ENCODE measurements at places on chromosomes 11 and 22. TPM values are rescaled to one million over a fixed set of nuclear protein-coding genes. Genes with fewer than 3 reads are reported as not detected.
A peak's percentile ranks its signal among the peaks of the same experiment; 100 is the strongest.

GRCh38 chr11:72634016-72634415 is 40.2 kb downstream of the PDE2A start:
- no peak for DNase-seq

GRCh38 chr11:45481026-45481425 is 184.4 kb downstream of the CHST1 start:
- no peak for DNase-seq

GRCh38 chr11:27266125-27266524 is 96.9 kb downstream of the CCDC34 start:
- DNase-seq: no peak

GRCh38 chr11:120750647-120751549 is 239.3 kb downstream of the GRIK4 start:
- no peak for DNase-seq

DNA sequence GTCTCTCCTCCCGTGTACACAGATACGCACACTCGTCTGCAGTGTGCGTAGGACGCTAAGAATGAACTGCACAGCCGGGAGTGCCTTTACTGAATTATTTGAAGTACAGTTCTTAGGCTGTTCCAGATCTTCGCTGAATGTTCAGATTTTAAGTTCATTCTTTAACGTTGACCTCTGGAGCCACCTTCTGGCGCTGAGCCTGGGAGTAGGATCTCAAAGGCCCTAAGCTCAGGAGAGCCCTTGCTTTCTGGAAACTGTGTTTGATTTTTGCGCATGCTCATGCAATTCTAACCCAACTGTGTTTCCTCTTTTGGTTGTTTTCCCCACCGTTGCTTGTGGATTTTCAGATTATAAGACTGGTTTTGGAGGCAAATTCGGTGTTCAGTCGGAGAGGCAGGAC is 22.8 kb downstream of the CTTN start:
- no peak for DNase-seq

- DNase-seq: no peak
Observed at GRCh38 chr11:35523331-35523768, 2.1 kb downstream of the PAMR1 start.

DNA sequence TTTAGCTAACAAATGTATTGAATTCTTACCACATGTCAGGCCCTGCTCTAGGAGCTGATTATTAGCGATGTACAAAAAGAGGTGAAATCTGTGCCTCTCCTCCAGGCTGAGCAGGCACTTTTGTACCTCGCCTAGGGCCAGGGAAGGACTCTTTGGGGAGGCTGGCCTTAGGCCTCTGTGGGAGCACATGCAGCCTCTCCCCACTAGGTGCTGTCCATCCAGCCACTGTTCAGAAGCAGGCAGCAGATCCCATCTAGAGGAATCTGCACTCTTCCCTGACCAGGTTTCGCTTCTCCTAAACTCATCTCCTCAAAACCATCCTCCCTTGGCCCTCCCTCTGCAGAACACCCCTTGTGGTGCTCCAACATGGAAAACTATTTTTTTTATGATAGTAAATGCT is 51.9 kb upstream of the WT1 start:
- no peak for DNase-seq

GRCh38 chr11:6156628-6157359 is 13.3 kb downstream of the OR52B2 start:
- DNase-seq: no peak

DNA sequence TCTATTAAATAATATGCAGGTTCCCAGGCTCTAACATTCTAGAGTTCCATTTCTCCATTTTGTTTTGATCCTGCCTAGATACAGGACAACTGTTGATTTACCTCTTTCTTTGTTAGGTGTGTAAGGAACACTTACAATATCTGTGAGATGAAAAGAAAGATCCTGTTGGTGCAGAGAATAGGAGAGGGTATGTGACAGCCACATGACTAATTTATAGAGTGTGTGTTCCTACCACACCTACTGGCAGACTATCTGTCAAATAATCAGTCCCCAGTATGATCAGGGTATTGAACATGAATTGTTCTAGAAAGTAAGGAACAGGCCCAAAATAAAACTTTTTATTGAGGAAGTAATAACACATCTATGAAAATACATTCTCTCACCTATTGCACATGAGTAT is 10.2 kb downstream of the MMP10 start:
- DNase-seq: no peak

- DNase-seq: no peak
Observed at GRCh38 chr11:10454878-10455631, at the start of gene AMPD3. TSS of gene AMPD3 (plus strand) at chr11:10455264. CDS start at chr11:10461520, 6,256 bp downstream.

- DNase-seq: no peak
Observed at GRCh38 chr11:14894657-14895598, 2.9 kb upstream of the CYP2R1 start.

DNA sequence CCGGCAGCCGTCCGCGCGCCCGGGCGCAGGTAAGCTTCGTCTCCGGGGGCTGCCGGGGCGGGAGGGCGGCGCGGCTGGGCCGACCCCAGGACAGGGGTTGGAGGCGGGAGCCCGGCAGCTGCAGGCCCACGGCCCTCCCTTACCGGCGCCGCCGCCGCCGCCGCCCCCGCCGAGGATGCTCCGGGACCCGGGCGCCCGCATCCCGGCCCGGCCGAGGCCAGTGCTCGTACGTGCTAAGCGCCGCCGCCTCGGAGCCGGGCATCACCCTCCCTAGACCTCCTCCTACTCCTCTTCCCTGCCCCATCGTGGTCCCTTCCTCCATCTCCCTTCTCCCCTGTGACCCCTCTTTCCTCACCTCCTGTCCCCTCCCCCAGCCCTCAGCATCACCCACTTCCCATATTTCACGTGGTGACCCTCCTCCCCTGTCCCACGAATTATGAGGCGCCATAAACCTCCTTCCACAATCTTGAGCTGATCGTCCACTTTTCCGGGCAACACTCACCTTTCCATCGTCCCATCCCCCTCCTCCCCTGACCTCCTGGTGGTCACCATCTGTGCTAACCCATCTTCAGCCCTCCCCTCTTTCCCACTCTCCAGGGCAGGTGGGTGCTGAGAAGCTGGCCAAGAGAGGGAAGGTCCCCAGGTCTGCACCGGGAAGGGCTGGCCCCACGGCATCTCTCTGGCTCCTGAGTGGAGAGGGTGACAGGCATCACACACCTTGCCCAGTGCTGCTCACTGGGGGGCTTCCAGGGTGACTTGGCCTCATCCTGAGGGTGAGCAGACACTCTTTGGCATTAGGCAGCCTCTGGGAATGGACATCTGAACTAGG is 612 bp downstream of the ASPHD2 start:
- DNase-seq: no peak

DNA sequence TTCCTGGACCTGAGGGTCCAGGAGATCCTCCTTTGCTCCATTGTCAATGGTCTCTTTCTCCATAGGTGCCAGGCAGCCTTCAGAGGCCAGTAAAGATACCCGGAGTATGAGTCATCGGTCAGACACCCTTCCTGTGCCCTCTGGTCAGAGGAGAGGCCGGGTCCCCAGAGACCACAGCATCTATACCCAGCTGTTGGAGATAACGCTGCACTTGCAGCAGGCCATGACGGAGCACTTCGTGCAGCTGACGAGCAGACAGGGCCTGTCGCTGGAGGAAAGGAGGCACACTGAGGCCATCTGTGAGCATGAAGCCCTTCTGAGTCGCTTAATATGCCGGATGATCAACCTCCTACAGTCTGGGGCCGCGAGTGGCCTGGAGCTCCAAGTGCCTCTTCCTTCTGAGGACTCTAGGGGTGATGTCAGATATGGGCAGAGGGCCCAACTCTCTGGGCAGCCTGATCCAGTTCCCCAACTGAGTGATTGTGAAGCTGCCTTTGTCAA is at the start of gene ACCSL:
TSS of gene ACCSL (plus strand) at position 51 of the 501 bp plus-strand sequence. CDS start at position 107, 56 bp downstream.
- DNase-seq: no peak

- DNase-seq: no peak
Observed at GRCh38 chr11:24932110-24933000, 435.5 kb downstream of the LUZP2 start.

- peak; percentile 47 for DNase-seq
Observed at GRCh38 chr11:75576499-75576918, 14.5 kb downstream of the SERPINH1 start.

DNA sequence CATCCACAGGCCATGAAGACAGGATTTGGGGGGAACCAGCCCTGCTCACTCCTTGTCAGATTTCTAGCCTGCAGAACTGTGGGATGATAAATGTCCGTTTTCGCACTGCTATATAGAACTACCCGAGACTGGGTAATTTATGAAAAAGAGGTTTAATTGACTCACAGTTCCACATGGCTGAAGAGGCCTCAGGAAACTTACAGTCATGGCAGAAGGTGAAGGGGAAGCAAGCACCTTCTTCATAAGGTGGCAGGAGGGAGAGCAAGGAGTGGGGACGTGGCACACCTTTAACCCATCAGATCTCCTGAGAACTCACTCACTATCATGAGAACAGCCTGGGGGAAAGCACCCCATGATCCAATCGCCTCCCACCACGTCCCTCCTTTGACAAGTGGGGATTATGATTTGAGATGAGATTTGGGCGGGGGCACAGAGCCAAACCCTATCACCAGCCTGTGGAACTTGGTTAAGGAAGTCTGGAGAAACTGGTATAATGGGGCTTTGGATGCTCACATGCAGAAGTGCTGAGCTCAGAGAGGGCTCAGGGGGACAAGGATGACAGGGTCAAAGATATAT is 50.7 kb downstream of the MYEOV start:
- DNase-seq: no peak

- no peak for DNase-seq
Observed at GRCh38 chr11:71198141-71198822, 54.1 kb downstream of the SHANK2 start.

DNA sequence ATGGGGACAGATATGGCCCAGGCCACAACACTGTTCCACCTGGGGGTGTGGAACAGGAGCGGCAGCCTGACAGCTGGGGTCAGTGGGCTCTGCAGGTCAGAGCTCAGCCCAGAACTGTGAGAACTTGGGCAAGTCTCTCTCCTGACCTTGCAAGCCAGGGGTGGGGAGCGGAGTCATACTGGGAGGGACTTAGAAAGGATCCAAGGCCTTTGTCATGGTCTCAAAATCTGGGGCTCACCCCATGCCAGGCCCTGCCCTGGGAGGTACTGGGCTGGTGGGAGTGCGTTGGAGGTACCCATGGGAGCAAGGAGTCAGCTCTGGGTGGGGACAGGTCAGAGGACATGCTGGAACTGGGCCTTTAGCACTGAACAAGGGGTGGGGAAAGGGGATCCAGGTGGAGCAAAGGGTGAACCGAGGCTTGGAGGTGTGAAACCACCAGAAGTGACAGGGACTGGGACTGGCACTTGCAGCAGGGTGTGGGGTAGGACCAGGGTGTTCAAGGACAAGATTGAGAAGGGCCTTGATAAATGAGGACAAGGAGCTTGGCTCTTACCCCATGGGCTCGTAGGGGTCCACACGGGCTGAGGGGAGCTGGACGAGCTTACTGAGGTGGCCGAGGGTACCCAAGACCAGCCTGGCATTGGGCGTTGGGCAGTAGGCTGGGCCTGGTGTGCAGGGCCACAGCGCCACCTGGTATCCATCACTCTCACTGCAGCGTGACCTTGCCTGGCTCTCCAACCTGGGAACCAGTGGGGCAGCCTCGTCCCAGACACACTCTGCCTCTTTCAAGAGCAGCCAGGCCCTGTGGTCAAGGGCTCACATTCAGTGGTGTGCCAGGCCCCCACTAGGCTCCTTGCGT is 7.4 kb upstream of the PMM1 start:
- DNase-seq: peak; percentile 33

DNA sequence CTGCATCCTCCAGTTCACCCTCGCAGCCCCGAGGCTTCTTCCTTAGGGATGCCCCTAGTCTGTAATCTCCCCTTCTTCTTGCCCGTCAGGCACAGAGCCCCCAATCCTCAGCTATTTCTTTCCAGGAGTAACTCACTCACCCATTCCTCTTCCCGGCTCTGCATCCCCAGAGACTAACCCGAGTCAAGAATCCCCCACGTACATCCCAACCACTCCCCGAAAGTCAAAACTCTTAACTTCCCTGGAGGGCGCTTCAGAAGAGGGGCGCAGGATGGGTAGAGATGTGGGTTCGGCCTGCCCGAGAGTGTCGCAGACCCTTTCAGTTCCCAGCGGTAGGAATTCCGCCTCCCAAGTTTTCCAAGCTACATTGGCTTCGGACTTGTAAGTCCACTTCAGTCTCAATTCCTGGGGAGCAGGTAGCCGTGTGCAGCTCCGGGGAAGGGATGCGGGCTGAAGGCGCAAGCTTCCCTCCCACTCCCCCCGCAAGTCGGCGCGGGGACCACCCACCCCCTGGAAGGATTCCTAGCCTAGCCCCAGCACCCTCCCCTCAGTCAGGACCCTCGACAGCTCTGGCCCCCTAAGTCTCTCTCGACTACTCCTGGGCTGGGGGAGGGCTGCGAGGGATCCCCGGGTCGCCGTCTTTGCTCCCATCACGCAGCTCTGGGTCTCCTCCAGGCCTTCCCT is 871 bp downstream of the BDNF start:
- DNase-seq: no peak

Gene KDM4D
- 0.14 TPM for total RNA-seq

Gene MS4A6A
- 27.2 TPM for total RNA-seq

Gene ANKK1
- 0.40 TPM for total RNA-seq

Gene LDHAL6A
- 0.15 TPM for total RNA-seq

Gene ASPHD2
- 3.0 TPM for total RNA-seq

Gene ABCC8
- total RNA-seq: not detected

Gene MB
- not detected for total RNA-seq

Gene FAM227A
- total RNA-seq: 0.07 TPM

Gene CASP5
- 1.3 TPM for total RNA-seq
